ENCODE measurements at places on chromosomes 2 and 18.

DNA sequence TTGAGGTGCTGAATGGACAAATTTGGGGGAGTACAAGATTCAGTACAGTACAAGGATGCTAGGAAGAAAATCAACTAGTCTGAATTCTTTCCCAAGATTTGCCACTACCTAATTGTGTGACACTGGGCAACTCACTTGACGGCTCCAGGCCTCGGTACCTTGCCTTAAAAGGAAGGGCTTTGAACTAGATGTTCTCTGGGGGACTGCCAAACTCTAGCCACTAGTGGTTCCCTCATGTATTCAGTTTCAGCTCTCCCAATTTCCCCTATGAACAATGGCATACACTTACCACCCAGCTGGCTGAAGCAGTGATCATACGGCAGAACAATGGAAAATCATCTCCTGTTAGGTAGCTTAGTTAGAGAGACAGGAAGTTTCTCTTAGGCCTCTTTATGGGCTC lies 73.4 kb downstream of the VWC2L start:
- no peak for DNase-seq

- no peak for DNase-seq
These were observed 33.3 kb downstream of the CNGA3 start for GRCh38 chr2:98379311-98380202.

GRCh38 chr2:127080226-127080937 lies 26.6 kb downstream of the BIN1 start:
- DNase-seq, result no peak

GRCh38 chr2:43278564-43279220 lies 52.3 kb upstream of the ZFP36L2 start:
- DNase-seq, result no peak

- DNase-seq, result no peak
These were observed 265.9 kb upstream of the SALL3 start for GRCh38 chr18:78713726-78714125.

- DNase-seq, result no peak
These were observed 300.0 kb downstream of the GBX2 start for GRCh38 chr2:235868224-235868623.

- no peak for DNase-seq
These were observed 94.1 kb upstream of the BOD1L2 start for GRCh38 chr18:57052759-57053158.

GRCh38 chr2:168884975-168885374 lies 5.3 kb downstream of the SPC25 start:
- no peak for DNase-seq

- no peak for DNase-seq
These were observed 73.2 kb upstream of the LCLAT1 start for GRCh38 chr2:30373881-30374302.

DNA sequence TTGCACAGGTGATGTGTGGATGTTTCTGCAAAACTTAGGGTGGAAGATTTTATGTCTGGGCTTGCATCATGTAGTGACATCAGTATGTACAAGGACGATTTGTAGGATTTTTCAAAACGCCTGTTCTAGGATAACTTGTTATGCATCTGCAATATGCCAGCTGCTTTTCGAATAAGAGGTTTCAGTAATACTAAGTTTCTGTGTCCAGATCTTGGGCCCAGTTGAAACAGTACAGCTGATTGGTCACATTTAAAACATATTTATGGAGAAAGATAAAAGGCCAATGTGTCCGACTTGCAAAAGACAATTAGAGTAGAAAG lies 1.2 kb downstream of the PTPN4 start:
- no peak for DNase-seq

- DNase-seq, result no peak
These were observed 54.7 kb downstream of the LINC00305 start for GRCh38 chr18:64094210-64094609.

GRCh38 chr18:52130624-52131301 lies 209.2 kb upstream of the DCC start:
- no peak for DNase-seq

DNA sequence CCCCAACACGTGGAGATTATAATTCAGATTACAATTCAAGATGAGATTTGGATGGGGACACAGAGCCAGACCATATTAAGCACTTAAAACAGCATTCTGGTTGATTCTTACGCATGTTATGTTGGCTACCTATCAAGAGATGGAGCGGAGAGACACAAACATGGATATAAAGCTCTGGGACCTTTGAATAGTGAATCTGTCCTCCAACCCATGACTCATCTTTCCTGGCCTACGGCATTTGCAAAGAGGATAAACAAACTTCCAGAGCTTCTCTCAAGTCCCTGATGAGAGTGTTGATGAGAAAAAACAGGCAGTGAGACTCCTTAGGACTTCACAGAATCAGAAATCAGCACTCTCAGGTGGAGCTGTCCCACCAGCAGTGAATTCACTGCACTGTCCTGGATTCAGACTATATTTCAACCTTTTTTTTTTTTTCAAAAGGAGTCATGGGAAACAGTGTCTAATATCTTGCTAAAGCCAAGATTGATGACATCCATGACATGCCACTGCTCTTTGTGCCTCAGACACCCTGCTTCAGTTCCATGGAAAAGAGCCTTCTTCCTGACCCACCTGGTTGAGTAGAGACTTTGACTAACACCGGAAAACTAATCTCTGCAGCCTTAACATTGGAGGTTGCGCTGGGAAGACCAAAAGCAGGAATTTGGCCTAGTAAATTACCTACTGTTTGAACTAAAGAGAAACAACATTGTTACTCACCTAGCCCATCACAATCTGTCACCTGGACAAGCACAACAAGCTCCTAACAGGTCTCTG lies 62.1 kb upstream of the NPAS2 start:
- no peak for DNase-seq

- DNase-seq, result no peak
These were observed 405.4 kb downstream of the CCDC85A start for GRCh38 chr2:56589194-56589593.

DNA sequence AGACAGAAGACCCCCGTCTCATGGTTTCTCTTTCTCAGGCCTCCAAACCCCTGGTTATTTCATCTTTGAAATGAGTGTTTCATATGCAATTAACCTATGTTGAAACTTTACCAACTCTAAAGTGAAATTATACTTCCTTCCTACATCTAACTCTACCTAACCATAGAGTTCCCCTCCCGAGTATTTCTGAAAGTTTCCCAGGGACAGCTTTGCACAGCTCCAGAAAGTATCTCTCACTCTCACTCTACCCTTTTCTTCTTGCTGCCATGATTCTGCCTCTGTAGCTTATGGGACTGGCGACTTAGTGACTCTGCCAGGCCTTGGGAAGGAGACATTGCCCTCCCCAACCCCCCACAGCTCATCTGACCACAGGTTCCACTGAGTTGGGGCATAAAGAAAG lies 107.9 kb downstream of the B3GNT2 start:
- no peak for DNase-seq

DNA sequence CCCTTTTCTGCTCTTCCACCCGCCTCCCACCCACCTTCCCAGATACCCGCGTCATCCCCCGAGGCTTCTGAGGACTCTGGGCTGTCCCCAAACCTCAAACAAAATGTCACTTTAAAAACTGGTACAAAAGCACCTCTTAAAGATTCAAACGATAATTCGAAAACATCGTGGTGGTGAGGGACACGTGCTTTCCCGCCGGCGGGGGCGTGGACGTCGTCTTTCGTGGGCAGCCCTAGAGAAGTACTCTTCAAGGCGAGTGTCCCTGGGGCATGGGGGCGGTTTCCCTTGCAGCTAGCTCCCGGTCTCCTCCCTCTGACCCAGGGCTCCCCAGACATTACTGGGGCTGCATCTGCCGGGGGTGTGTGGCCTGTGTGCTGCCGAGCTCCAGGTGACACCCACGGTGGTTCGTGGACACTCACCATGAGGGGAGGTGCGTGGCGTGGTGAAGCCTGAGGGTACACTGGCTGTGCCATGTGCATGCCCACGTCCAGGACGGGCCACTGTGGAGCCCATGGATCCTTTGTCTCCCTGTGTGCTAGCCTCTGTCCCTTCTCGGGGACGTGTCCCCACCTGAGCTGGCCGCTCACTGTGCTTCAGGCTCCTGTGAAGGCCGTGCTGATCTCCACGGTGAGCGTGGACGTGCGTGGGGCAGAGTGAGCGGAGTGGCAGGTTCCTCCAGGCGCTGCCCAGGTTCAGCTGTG lies 117.8 kb downstream of the NFATC1 start:
- no peak for DNase-seq

- no peak for DNase-seq
These were observed at the start of gene C2orf80 for GRCh38 chr2:208189810-208190503. C2orf80 (minus strand) TSS chr2:208190030; CDS start chr2:208186986, 3,044 bp downstream.

DNA sequence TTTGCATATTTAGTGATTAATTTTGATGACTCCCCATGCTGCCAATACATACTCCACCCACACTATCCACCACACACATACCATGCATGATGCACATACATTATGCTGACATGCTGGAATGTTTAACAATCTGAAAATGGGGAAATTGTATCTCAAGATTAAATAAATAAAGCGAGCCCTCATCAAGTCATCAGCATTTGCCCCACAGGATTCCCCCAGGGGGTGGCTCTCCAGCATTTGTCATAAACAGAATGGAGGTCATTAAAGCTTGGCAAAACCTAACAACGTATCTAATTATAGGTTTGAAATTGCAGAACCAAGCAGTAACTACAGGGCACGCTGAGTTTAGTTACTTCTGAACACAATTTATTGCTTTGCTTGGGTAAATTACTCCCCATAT lies 141.2 kb upstream of the TACR1 start:
- DNase-seq, result no peak

- DNase-seq, result no peak
These were observed 46.7 kb downstream of the FAM161A start for GRCh38 chr2:61807036-61807757.

Measured in activated CD8-positive, alpha-beta memory T cell treated with anti-CD3 and anti-CD28 coated beads for 1 hour (primary cell).